ENCODE measurements at places on chromosomes 5 and 9.

DNA sequence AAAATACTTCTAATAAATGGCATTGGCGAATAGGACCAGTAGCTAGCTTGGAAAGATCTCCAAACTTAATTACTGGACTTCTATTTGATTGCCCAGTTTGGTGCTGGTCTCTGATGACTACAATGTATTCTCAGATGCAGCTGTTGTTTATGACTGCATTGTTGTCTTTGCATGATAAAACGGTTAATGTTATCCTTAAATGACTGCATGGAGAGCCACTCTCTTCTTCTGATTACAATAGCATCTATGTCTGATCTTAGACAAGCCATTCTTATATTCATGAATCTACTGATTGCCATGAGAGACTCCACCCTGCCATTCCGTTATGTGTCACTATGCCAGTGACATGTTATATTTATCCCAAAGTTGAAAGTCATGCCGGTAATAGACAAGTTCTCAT is 42.9 kb upstream of the ERBIN start:
- no peak overlapping the region for H3K27ac ChIP-seq
- H3K4me1 ChIP-seq = peaks cover 3% of the 10 kb centered on the region
- no peak for DNase-seq
- H3K27me3 ChIP-seq = no peaks in the 10 kb centered on the region
- H3K4me3 ChIP-seq = no peak overlapping the region

GRCh38 chr5:60727033-60727679 is 27.2 kb upstream of the DEPDC1B start:
- no peak overlapping the region for H3K4me3 ChIP-seq
- DNase-seq = no peak
- no peak overlapping the region for H3K27ac ChIP-seq
- H3K27me3 ChIP-seq = peaks cover 7% of the 10 kb centered on the region
- H3K36me3 ChIP-seq = no peaks in the 10 kb centered on the region
- H3K4me1 ChIP-seq = no peaks in the 10 kb centered on the region

DNA sequence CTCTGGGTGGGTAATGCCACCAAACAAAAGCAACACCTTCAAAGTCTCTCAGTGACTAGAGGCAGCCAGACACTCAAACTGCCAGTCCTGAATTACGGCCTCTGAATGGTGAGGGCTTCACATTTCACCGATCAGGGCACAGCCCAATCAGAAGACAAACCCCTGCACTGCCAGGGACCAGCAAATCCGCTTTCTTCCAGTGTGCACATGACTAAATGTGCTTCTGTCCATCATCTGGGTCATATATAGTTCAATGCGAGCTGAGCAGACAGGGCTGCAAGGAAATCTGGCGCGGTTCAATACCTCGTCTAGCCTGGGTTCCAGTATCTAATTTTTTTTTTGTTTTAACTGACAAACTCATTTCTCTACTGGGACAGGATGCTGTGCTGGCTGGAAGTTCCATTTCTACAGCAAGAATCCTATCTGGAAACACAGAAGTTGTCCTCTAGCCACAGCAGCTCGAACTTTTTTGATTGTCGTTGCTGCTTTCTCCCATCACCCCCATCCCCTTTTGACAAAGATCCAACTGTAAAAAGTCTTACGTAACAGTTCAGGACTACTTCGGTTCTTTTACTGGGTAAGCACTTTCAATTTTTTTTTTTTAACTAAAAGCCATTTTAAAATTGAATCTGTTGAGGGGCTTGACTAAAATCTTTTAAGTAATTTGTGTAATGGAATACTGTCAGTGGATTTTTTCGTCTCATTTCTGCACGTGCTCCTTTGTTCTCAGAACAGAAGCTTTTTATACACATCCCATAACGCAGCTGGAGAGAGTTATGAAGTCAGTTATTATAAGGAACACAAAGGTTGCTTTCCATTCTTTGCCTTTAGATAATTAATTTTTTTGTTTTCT is 112.7 kb downstream of the NR6A1 start:
- peaks cover 2% of the 10 kb centered on the region for H3K27me3 ChIP-seq
- peak; percentile 44 for DNase-seq
- H3K4me1 ChIP-seq = peaks cover 34% of the 10 kb centered on the region
- H3K4me3 ChIP-seq = peak overlapping the region; percentile 93
- peak overlapping the region; percentile 89 for H3K27ac ChIP-seq
- H3K36me3 ChIP-seq = no peaks in the 10 kb centered on the region

GRCh38 chr5:108867656-108868055 is 120.0 kb downstream of the FER start:
- DNase-seq = no peak
- no peaks in the 10 kb centered on the region for H3K4me1 ChIP-seq
- no peaks in the 10 kb centered on the region for H3K27me3 ChIP-seq
- H3K4me3 ChIP-seq = no peak overlapping the region
- peaks cover 15% of the 10 kb centered on the region for H3K36me3 ChIP-seq
- no peak overlapping the region for H3K27ac ChIP-seq

DNA sequence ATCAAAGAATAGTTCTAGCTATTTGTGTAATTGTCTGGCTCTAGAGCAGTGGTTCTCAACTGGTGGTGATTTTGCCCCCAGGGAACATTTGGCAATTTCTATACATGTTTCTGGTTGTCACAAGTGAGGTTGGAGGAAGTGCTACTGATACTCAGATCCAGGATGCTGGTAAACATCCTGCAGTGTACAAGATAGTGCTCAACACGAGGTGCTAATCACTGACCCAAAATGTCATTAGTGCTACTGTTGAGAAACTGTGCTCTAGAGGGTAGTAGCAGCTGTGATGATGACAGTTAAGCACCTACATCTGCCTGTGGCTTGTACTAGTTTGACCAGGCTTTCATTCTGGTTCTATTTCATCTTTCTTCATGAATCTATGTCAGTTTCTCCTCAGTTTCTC is 22.1 kb downstream of the LRRC19 start:
- no peak overlapping the region for H3K4me3 ChIP-seq
- no peak for DNase-seq
- no peaks in the 10 kb centered on the region for H3K27me3 ChIP-seq
- H3K4me1 ChIP-seq = no peaks in the 10 kb centered on the region
- peaks cover 13% of the 10 kb centered on the region for H3K36me3 ChIP-seq

- H3K4me3 ChIP-seq = no peak overlapping the region
- peaks cover 4% of the 10 kb centered on the region for H3K36me3 ChIP-seq
- no peak for DNase-seq
- no peak overlapping the region for H3K27ac ChIP-seq
Measured at GRCh38 chr9:121055642-121056143, 5.6 kb upstream of the C5 start.

- H3K4me3 ChIP-seq = no peak overlapping the region
- H3K27ac ChIP-seq = no peak overlapping the region
- H3K4me1 ChIP-seq = peaks cover 20% of the 10 kb centered on the region
- H3K36me3 ChIP-seq = peaks cover 68% of the 10 kb centered on the region
- no peak for DNase-seq
Measured at GRCh38 chr9:107322643-107323042, 39.6 kb downstream of the RAD23B start.

DNA sequence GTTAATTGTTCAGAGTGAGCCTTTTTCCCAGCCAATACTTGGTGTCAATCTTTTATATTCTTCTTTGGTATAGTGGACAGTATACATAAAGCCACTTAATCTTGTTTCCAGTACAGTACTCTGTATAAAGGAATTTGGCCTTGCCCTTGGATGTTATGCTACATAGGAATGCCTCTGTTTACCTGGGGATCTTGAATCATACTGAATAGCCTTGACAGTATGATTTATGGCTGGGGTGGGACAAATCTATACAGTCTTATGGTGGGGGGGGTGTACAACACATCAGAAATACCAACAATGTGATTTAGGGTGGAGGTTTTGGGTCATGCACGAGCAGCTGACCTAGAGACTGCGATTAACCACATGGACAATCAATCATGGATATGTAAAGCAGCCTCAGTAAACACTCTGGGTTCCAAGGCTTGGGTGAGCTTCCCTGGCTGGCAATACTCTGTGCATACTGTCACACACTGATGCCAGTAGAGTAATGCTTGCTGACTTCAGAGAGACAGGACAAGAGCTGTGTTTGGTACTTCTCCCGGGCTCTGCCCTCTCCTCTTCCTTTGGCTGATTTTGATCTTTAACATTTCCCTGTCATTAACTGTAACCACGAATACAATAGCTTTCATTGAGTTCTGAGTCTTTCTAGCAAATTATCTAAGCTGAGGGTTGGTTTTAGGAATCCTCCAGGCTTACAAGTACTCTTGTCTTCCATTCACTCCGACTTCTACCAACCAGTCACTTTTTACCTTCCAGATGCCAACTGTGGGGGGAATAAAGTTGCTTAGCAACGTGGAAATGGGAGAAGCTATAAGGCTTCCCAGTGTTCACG is 84.6 kb downstream of the IARS1 start:
- H3K4me1 ChIP-seq = no peaks in the 10 kb centered on the region

DNA sequence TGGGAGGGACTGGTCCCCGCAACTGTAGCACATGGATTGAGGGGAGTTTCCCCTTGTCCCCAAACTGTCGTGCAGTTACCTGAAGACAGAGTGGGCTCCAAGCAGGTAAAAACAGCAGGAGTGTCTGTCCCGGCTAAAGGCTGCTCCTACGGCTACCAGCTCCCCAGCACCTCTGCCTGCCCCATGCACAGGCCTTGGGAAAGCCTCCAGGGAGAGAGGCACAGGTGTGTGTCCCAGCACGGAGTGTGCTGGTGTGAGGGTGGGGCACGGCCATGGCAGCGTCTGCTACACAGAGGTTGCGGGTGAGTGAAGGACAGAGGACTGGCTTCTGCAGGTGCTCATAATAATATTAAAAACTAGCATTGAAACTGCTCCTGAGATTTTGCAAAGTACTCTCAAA is 30.4 kb downstream of the STC2 start:
- peaks cover 12% of the 10 kb centered on the region for H3K4me1 ChIP-seq
- H3K27ac ChIP-seq = no peak overlapping the region
- no peaks in the 10 kb centered on the region for H3K36me3 ChIP-seq
- no peak for DNase-seq
- H3K4me3 ChIP-seq = no peak overlapping the region

GRCh38 chr9:84879631-84880030 is 210.1 kb downstream of the NTRK2 start:
- no peaks in the 10 kb centered on the region for H3K36me3 ChIP-seq
- DNase-seq = no peak
- H3K4me1 ChIP-seq = no peaks in the 10 kb centered on the region
- no peak overlapping the region for H3K27ac ChIP-seq
- no peaks in the 10 kb centered on the region for H3K27me3 ChIP-seq
- H3K4me3 ChIP-seq = no peak overlapping the region

DNA sequence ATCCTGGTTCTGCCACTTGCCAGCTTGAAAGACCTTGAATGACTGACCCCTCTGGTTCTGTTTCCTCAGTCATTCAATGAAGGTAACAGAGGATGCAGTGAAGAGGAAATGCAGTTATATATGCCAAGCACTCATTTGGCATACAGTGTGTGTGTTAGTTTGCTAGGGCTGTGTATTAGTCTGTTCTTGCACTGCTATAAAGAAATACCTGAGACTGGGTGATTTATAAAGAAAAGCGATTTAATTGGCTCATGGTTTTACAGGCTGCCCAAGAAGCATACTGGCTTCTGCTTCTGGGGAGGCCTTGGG is 8.6 kb upstream of the WHRN start:
- no peak overlapping the region for H3K27ac ChIP-seq
- H3K4me1 ChIP-seq = peaks cover 24% of the 10 kb centered on the region
- H3K36me3 ChIP-seq = no peaks in the 10 kb centered on the region
- H3K4me3 ChIP-seq = no peak overlapping the region

GRCh38 chr5:16931334-16932110 is 4.6 kb downstream of the MYO10 start:
- no peak overlapping the region for H3K4me3 ChIP-seq
- no peaks in the 10 kb centered on the region for H3K36me3 ChIP-seq
- H3K27ac ChIP-seq = no peak overlapping the region
- H3K27me3 ChIP-seq = peaks cover 51% of the 10 kb centered on the region
- H3K4me1 ChIP-seq = peaks cover 9% of the 10 kb centered on the region

DNA sequence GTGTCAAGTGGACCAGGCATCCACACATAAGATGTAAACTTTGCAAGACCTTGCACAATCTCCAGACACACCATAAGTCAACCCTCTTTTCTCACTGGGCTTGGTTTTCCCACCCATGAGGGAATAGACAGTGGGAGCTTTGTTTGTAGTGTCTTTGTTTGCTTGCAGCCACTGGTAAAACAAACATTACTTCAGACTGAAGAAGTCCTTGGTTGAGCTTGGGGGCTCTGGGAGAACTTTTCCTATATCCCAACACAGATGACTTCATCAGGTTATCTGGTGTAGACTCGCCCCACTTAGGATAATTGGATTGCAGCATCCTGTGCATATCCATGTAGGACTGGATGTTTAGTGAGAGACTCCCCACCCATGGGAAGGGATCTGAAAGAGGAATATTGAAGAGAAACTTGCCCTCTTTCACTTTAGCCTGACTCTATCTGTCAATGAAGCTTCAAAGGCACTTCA is 11.5 kb upstream of the ADGRV1 start:
- no peak overlapping the region for H3K4me3 ChIP-seq
- H3K4me1 ChIP-seq = no peaks in the 10 kb centered on the region
- H3K27ac ChIP-seq = no peak overlapping the region
- DNase-seq = no peak
- no peaks in the 10 kb centered on the region for H3K36me3 ChIP-seq
- H3K27me3 ChIP-seq = peaks cover 35% of the 10 kb centered on the region

- H3K4me1 ChIP-seq = no peaks in the 10 kb centered on the region
- H3K36me3 ChIP-seq = no peaks in the 10 kb centered on the region
- no peak overlapping the region for H3K4me3 ChIP-seq
Measured at GRCh38 chr9:19649336-19650041, 139.3 kb downstream of the SLC24A2 start.

- H3K27me3 ChIP-seq = peaks cover 11% of the 10 kb centered on the region
- no peak overlapping the region for H3K27ac ChIP-seq
Measured at GRCh38 chr9:114521846-114522245, 16.6 kb upstream of the WHRN start.
